ENCODE measurements at places on chromosomes 6 and 20. TPM values are rescaled to one million over a fixed set of nuclear protein-coding genes. Genes with fewer than 3 reads are reported as not detected.
A peak's percentile ranks its signal among the peaks of the same experiment; 100 is the strongest.

GRCh38 chr6:157554747-157555146, 173.8 kb downstream of the ZDHHC14 start:
- no peak for DNase-seq

GRCh38 chr6:135358251-135358821, 139.2 kb downstream of the AHI1 start:
- peak; percentile 42 for DNase-seq

- no peak for DNase-seq
Measured at GRCh38 chr20:49318430-49319207, 40.8 kb upstream of the ZNFX1 start.

GRCh38 chr20:840858-841567, 7.5 kb downstream of the FAM110A start:
- no peak for DNase-seq

GRCh38 chr20:20490673-20491072, 122.8 kb downstream of the INSM1 start:
- no peak for DNase-seq

DNA sequence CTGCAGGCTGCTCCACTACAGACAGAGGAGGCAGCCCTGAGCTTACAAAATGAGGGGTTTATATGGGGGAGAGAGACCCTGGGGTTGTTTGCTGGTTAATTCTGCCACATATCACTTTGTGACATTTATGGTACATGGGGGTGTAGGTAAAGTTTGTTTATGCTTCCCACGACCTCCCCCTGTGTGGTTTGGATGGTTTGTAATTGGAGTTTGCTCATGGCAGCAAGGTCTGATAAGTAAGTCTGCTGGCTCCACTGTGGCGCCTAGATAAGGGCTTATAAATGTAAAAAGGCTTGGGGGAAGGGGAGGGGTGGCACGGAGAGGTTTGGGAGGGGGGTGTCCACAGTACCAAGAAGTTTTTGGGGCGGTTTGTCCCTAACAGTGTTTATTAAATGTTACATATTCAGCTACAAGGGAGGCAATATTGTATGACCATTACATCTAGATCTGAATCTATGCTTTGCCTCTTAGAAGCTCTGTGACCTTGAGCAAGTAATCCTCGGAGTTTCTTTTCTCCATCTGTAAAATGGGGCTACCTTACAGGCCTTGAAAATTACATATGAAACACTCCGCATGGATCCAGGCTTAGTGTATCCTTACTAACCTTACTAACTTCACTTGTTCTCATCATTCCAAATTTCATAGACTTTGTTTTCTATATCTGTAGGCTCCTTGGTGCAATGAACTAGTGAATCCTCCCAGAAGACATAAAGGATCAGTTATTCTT, 204.8 kb upstream of the NOX3 start:
- no peak for DNase-seq

GRCh38 chr6:84492241-84493165, 265.1 kb upstream of the CEP162 start:
- DNase-seq, result no peak

ZSCAN12 gene
- total RNA-seq, result 12.8 TPM

BACH2 gene
- 0.52 TPM for total RNA-seq

SCRT2 gene
- not detected for total RNA-seq
